Sigmoid colon (tissue), 7 donors: ENCODE measurements at places on chromosomes 11 and 22. TPM values are rescaled to one million over a fixed set of nuclear protein-coding genes. Genes with fewer than 3 reads are reported as not detected.
A peak's percentile ranks its signal among the peaks of the same experiment; 100 is the strongest.

GRCh38 chr22:24214467-24215285 lies 30.2 kb downstream of the GGT5 start:
- DNase-seq, result no peak

- DNase-seq, result no peak
These were observed 18.7 kb upstream of the PPFIA1 start for GRCh38 chr11:70251659-70252321.

The HBG1 gene
- not detected for total RNA-seq

The C11orf97 gene
- total RNA-seq, result not detected

GRCh38 chr11:132904607-132905006 lies 627.7 kb downstream of the OPCML start:
- no peak for DNase-seq

The MS4A6E gene
- total RNA-seq, result not detected

DNA sequence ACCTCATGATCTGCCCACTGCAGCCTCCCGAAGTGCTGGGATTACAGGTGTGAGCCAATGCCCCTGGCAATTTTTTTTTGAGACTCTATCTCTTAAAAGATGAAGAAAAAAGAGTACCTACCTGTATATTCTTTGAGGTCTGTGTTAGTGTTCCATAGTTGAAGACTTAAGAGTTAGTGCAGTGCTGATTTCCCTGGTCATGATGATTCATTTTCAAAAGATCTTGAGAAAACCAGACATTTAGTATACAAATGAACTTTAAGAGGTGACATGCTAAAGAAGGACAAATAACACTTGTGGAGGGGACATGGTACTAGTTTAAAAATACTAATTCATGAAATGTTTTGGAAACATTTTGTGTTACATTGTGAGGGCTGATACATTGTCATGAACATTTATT lies 17.7 kb downstream of the CBL start:
- DNase-seq, result no peak

The OR5B21 gene
- total RNA-seq, result not detected

GRCh38 chr11:13227676-13228255 lies 49.8 kb upstream of the BMAL1 start:
- no peak for DNase-seq

The HMOX1 gene
- total RNA-seq, result 5.0 TPM

- DNase-seq, result no peak
These were observed 85.9 kb downstream of the PAX6 start for GRCh38 chr11:31725176-31725575.

GRCh38 chr11:44632466-44633123 lies 67.1 kb downstream of the CD82 start:
- peak; percentile 74 for DNase-seq

- no peak for DNase-seq
These were observed 65.6 kb upstream of the SESN3 start for GRCh38 chr11:95296621-95297025.

GRCh38 chr11:1126935-1127663 lies 30.7 kb upstream of the MUC5AC start:
- DNase-seq, result peak; percentile 45

The GLYAT gene
- not detected for total RNA-seq

The SOX10 gene
- 7.1 TPM for total RNA-seq

The RPL3 gene
- 2,188 TPM for total RNA-seq

DNA sequence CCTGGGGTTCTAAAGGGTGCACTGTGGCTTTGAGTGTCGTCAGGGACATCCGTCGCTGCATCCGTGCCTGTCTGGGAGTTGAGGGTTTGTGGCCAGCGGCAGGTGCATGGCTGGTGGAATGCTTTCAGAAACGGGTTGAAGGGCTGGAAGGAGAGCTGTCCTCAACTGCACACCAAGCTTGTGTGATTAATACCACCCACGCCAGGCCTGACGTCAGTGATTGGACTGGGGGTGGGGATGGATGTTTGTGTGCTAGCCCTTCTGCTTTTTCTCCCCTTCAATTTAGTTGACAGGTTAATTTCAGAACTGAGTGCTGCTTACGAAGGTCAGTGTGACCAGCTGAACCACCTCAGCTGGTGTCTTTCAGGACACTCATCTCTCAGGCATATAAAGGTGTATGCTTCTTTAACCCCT lies 3.2 kb upstream of the GAB2 start:
- peak; percentile 80 for DNase-seq

DNA sequence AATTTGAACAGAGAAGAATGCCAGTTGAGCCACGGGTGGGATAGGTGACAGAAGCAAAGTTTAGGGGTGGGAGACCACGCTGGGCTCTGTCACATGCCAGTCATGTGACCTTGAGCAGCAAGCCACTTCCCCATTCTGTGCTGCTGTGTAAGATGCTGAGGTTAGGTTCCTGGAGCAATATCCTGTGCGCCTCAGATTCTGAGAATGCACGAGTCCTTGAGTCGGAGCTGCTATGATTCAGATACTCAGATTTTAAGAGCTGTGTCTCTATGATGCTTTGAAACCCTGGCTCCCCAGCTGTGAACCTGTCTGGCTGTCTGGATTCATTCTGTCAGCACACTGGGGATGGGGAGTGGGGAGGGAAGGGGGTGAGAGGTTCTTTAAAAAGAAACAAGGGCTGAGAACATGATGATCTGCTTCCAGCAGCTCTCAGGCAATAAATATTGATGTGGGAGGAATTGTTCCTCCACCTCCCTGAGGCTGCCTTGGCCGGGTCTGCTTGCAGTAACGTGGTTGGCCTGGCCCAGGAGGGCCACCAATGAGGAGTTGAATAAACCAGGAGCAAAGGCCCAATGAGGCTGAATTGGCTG lies 24.0 kb downstream of the SLCO2B1 start:
- peak; percentile 80 for DNase-seq

- no peak for DNase-seq
These were observed 649 bp downstream of the PRRG4 start for GRCh38 chr11:32830413-32830738.

GRCh38 chr11:66313321-66314185 lies 3.3 kb downstream of the CD248 start:
- no peak for DNase-seq

The RBMXL2 gene
- not detected for total RNA-seq

The C11orf98 gene
- 26.0 TPM for total RNA-seq

The DCHS1 gene
- 21.7 TPM for total RNA-seq

GRCh38 chr11:114399490-114400215 lies 658 bp downstream of the C11orf71 start:
- DNase-seq, result no peak

- peak; percentile 77 for DNase-seq
These were observed 18.8 kb upstream of the ZBTB16 start for GRCh38 chr11:114040706-114041211.

DNA sequence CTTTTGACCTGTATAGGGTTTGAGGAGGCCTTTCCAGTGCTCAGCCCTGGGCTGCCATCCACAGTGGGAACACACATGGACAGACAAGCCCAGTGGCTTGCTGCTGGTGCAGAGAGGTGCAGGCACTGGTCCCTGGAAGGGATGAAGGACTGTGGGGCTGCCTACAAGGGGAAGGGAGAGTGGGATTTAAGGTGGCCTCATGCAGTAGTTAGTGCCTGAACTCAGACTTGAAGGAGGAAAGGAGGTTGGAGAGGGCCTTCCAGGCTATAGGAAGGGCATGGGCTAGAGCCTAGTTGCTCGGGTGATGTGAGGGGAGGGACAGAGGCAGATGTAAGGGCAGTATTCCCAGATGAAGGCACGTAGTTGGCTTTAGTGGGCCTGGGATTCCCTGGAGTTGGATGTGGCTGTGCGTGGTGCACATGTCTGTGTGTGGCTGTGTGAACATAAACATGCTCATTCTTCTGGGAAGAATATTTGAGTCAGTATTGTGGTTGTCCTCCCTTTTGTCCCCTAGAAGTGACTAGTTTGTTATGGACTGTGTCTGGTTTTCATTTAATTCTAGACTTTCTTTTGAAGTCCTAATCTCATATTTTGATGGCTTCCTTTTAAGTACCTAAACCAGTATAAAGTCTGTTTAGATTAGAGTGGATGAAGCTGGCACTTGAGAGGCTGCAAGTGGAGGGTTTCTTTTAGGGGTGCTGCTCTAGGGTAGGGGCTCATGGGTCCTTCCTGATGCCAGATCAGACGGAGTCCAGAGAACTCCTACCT lies 18.4 kb downstream of the YDJC start:
- DNase-seq, result no peak

The TMEM121B gene
- not detected for total RNA-seq

The BBS1 gene
- total RNA-seq, result 53.9 TPM

DNA sequence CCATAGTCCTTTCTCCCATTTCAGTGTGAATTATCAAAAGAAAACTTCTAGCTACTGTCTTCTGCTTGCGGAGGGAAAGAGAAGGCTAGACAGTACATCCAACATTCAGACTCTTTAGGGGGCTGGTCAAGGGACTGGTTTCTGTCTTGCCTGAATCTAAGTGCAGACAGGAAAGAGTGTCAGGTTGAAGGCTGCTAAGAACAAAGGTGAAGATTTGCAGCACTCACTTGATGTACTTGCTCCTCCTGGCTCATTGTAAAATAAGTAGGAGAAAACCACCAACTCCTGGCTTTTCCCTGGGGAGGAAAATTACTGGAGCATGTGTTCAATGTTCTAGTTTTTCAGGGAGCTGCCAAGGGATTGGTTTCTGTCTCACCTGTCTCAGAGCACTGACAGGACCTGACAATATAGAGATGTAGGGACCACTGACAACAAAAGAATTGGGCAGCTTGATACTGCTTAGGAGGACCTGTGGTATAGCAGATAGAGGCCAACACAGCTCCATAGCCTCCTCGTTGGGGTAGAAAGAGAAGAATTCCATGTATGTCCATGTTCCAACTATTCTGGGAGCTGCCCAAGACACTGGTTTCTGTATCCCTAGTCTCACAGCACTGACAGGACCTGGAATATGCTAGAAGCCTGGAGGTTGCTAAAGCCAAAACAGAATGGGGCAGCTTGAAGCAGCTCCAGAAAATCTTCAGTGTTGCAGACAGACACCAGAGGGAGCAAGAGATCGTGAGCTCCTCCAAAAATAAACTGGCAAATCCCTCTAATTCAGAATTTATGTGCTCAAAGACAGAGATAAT lies 39.7 kb upstream of the MMP12 start:
- peak; percentile 66 for DNase-seq

- no peak for DNase-seq
These were observed 45.1 kb downstream of the LRFN4 start for GRCh38 chr11:66901964-66902390.

The CD81 gene
- total RNA-seq, result 401 TPM

The LGALS12 gene
- 5.4 TPM for total RNA-seq

- peak; percentile 24 for DNase-seq
These were observed 34.0 kb downstream of the KCNQ1OT1 start for GRCh38 chr11:2665526-2666400.

- DNase-seq, result peak; percentile 99
These were observed 28.8 kb downstream of the TOB2 start for GRCh38 chr22:41417622-41418390.

GRCh38 chr11:62842171-62842741 lies 2.9 kb upstream of the WDR74 start:
- peak; percentile 73 for DNase-seq

- DNase-seq, result no peak
These were observed 25.6 kb downstream of the MMP13 start for GRCh38 chr11:102929972-102930371.

GRCh38 chr11:77102246-77103210 lies at the start of gene OMP:
OMP (plus strand) TSS chr11:77102840; CDS start chr11:77102840, 0 bp downstream.
- no peak for DNase-seq

DNA sequence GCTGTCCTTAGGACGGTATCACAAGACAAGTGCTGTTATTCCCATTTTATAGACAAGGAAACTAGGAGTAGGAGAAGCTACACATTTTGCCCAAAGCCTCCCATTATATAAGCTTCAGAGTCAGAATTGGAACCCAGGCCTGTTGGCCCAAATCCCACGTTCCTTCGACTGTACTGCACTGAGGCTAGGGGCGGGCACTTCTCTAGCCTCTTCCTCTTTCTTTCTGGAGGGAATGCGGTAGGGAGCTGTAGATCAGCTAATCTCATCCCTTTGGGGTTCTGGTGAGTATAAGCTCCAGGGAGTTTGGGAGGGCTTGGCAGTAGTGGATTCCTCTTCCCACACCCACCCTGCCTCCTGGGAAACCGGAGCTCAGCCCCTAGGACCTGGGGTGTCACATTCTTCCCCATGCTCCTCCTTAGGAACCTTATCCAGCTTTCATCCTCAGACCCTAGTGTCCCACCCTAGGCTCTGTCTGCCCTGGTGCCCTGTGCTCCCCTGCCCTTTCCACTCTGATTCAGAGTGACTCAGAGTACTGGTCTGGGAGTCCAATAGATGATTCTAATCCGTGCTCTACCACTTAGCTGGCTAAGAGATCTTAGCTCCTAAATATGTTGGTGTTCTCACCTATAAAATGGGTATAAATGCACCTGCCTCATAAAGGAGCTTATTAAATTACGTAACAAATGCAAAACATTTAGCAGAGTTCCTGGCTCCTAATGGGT lies 29.3 kb downstream of the PHLDB1 start:
- DNase-seq, result no peak

DNA sequence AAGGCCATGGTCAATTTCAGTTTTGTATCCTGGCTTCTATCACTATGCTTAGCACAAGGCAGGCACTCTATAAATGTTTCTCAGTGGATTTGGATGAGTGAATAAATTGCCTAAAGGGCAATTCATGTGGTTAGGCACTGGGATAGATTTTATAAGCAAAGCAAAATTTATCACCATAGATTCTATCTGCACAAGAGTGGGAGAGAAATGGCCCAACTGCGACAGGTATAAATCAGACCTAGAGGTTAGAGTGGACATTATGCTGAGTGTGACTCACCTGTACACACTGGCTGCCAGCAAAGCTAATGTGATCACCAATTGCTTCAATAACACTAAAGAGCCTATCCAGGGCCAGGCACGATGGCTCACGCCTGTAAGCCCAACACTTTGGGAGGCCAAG lies 514.0 kb downstream of the BUD13 start:
- DNase-seq, result no peak

GRCh38 chr22:48018346-48018745 lies 1255.9 kb downstream of the TBC1D22A start:
- no peak for DNase-seq

DNA sequence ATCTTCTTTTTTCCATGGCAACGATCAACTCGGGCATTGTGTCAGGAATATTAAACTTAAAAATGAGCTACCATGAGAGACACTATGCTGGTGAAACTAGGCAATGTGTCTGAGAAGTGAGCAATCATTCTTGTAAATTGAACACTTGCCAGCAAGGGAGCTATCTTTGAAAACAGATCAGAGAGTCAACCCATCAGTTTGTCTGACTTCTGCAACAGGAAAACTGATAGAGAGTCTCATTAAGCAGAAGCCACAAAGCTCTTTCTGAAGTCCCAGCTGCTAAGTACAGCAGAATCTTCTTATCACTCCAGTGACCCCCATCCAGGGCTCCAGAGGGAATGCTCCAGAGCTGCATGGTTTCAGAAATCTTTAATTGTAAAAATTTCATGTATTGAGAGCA lies 114.7 kb downstream of the MSANTD4 start:
- no peak for DNase-seq

GRCh38 chr11:116192509-116193210 lies 580.1 kb downstream of the BUD13 start:
- DNase-seq, result no peak

The SHISA8 gene
- not detected for total RNA-seq

DNA sequence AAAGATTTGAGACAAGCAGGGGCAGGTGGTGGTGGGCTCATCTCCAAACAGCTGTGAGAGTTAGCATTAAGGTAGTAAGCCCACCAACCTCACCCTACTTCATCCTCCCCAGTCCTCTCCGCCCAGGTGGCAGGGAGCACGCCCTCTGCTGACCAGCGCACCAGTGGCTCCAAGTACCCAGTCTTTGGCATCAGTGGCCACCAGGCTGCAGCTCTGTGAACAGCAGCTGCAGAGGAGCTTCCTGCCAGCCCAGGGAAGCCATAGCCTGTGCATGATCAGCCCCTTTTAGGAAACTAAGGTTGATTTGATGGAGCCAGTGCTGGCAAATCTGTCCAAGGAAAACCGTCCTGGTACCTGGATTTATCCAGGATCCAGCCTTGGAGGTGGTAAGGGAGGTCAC lies 21.7 kb downstream of the CAVIN3 start:
- DNase-seq, result no peak

- no peak for DNase-seq
These were observed 167.8 kb downstream of the MYO18B start for GRCh38 chr22:25909614-25910387.
